Ureter (tissue), 1 donor: ENCODE measurements at places on chromosomes 16 and 17. TPM values are rescaled to one million over a fixed set of nuclear protein-coding genes. Genes with fewer than 3 reads are reported as not detected.

The ZNF385C gene
- total RNA-seq: 1.2 TPM

The TEKT3 gene
- 0.86 TPM for total RNA-seq

The CACNG3 gene
- total RNA-seq: not detected

The CNTNAP1 gene
- total RNA-seq: 15.3 TPM

GRCh38 chr16:8571061-8571596 is 19.2 kb downstream of the TMEM114 start:
- no peak for DNase-seq

GRCh38 chr17:17570140-17570797 is 21.2 kb downstream of the PEMT start:
- no peak for DNase-seq

- DNase-seq: no peak
These were observed 19.9 kb upstream of the PLLP start for GRCh38 chr16:57304169-57305061.

DNA sequence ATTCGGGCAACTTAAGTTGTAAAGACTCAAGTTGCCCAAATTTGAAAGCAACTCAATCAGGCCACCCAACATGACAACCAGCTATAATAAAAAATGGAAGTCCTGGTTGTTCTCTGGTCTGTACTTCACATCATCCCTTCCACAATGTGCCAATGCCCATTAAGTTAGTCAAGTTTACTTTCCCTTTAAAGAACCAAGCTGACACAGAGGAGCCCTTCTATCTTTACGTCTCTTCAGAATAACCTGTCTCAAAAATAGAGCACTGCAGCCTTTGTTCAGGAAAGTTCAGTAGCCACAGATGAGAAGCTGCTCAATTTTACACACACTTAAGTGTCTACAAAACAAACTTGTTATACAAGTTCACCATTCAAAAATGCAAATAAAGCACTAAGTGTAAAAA is 75.1 kb upstream of the C17orf78 start:
- no peak for DNase-seq

GRCh38 chr17:79192503-79193351 is 118.1 kb downstream of the ENGASE start:
- DNase-seq: no peak

DNA sequence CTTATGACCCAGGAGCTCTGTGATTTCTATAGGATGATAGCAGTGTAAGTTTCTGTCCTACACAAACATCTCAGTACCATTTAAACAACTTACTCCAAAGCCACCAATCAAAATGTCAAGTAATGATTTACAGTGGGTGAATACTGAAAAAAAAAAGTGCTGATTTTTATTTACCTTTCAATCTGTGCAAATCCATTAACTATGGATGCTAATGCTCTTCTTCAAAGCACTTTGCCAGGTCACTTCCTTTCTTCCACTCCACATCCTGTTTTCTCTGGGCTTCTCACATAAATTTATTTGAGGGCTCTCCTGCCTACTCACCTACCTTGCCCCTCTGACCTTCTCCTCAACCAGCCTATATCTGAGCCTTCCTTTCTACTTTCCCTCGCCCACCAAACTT is 101.6 kb downstream of the SKAP1 start:
- no peak for DNase-seq

- no peak for DNase-seq
These were observed 23.9 kb downstream of the UNK start for GRCh38 chr17:75808549-75808904.

DNA sequence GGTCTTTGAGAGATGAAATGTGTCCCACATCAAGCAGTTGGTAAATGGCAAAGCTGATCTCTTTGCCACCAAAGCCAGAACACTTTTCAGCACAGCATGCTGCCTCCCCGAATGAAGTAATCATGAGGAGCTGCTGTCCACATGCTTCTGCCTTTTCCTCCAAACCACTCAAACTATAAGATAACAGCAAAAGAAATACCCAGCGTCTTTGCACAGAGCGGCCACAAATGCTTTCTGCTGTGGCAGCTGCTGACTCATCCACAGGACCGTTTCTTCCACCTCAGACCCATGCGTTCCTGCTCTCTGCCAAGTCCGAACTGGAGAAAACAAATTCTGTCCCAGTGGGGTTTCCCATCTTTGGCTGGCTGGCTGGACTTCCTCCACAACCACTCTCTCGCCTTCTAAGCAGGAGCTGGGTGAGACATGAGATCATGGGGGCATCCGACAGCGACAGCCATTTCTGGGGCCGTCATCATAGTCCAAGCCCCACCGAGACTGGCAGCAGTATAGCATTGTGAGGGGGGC is 27.1 kb downstream of the TBC1D3B start:
- DNase-seq: no peak

DNA sequence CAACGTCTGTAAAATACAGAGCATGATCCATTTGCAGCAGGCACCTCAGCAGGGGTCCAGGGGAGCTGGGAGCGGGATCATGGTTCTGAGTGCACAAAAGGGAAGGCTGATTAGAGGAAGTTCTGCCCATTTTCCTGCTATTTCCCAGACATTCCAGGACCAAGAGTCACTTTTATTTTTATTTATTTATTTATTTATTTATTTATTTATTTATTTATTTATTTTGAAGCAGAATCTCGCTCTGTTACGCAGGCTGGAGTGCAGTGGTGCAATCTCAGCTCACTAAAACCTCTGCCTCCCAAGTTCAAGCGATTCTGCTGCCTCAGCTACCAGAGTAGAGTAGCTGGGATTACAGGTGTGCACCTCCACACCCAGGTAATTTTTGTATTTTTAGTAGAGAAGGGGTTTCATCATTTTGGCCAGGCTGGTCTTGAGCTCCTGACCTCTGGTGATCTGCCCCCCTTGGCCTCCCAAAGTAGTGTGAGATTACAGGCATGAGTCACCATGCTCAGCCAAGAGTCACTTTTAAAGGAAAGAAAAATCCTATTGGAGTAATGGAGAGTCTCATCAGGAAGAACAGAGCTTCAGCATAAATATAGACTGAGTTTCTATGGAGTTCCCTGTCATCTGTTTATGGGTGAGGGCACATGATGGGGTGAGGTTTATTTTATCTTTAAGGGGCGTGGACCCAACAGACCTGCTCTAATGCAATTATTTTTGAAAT is 355.2 kb downstream of the HAPSTR1 start:
- no peak for DNase-seq

- DNase-seq: no peak
These were observed 40.4 kb downstream of the TNRC6A start for GRCh38 chr16:24769806-24770205.

DNA sequence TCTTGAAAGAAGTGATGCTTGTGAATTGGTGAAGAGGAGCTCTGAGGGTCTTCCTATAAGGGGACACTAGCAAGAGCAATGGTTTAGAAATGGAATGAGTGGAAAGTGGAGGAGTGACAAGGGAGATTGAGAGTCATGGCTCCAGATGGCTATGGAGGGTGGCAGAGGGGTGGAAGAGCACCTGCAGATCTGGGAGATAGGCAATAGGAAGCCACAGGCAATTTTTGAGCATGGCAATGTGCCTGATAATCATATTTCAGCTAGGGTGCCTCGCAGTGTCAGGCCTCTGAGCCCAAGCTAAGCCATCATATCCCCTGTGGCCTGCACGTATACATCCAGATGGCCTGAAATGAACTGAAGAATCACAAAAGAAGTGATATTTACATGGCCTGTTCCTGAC is 21.5 kb downstream of the RGS9 start:
- DNase-seq: no peak

DNA sequence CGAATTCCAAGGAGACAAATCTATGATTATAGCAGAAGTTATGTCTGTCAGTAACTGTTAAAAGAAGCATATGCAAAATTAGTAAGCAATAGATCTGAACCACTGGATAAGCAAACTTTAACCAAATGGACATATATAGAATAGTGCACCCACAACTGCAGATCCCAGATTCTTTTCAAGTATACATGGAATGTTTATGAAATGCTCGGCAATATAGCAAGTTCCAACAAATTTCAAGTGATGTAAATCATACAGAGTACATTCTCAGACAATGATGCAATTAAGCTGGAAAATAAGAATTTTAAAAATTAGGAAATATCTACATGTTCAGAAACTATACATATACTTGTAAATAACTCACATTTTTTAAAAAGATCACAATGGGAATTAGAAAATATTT is 8.4 kb upstream of the HELZ start:
- DNase-seq: no peak

GRCh38 chr16:2019518-2019920 is at the start of gene NPW:
TSS of gene NPW (plus strand) at chr16:2019785.
- no peak for DNase-seq
